Effector CD4-positive, alpha-beta T cell (primary cell): ENCODE measurements at places on chromosomes 12 and 14.

DNA sequence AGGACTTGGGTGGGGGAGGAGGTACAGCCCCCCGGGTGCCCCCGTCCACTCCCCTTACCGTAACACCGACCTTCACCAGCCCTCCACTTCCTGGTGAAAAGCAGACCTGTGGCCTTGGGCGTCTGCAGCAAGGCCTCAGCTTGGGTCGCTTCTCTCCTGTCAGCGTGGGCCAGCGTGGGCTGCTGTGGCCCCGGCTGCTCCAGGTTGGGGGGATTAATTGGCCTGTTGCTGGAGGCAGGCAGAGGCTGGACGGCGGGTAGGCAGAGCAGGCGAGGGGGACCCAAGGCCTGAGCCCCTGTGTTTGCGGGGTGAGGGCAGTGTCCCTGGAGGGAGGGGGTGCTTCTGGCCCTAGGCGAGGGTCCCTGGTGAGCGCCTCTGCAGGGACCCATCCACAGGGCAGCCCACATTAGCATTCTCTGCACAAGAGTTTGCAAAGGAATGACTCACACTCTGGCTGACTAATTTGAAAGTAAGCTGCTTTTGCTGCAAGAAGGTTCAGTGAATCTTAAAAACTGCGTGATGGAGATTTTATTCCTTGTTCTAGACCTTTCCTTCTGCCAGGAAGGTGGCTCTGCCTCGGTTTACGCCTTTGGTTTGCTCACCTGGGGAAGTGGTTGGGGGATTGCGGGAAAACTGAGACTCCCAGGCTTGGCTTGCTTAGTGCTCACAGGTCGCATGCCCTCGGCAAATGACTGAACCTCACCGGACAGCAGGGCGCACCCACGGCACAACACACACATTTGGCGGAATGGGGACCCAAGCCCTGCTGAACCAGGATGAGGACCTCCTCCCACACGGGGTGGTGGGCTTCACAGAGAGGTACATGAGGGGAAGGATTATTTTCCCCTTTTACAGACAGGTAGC, 37.9 kb upstream of the DLK1 start:
- no peak for DNase-seq

DNA sequence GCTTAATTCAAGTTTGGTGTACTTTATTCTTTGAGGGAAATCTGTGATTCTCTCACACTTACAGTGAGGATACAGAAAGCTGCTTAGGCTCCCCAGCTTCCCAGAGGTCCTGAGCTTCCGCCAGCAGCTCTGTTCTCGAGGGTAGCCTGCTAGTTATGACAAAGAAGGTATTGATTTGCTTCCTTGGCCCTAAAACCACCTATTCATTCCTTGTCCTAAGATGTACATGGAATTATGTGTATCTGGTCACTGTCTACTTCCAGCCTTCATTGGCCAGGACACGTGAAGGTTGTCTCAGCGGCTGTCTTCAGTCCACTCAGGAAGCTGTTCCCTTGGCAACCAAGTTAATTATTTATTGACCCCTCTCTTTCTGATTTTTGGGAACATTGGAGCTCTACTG, 55.7 kb downstream of the GALNT8 start:
- no peak for DNase-seq

DNA sequence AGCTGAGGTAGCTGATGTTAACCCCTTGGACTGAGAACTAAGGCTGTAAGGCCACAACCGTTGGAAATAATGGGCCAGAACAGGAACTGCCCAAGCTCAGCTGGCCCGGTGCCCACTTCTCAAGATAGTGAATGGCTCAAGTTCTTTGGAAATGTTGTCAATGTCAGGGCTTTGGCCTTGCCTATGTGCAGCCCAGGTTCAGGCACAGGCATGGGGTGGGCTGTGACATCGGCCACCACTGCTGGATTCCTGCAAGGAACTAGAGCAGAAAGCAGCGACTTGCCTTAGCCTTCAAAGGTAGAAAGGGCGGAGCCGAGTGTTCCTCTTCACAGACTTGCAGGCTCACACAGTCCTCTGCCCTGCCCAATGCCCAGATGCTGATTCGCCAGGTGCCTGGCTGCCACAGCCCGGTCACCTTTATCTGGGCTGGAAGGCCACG, 291.2 kb downstream of the ZFP36L1 start:
- no peak for DNase-seq

DNA sequence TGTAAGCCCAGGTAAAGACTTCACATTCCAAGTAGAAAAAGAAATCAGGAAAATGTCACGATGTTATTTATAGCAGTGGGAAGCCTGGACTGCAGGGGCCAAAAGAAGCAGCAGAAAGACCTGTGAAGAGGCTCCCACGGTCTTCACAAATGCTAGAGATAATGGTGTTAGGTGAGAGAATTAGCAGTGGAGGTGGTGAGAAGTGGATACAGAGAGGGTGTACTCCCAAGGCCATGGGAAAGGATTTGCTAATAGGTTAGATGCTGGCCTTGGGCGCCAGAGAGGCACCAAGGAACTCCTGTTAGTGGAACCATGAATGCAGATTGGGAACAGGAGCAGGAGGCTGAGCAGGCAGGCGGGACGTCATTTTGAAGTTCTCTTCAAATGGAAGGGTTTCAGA, 386.1 kb downstream of the C12orf75 start:
- no peak for DNase-seq

GRCh38 chr12:17928708-17929366, 161.2 kb downstream of the RERGL start:
- no peak for DNase-seq

GRCh38 chr12:78802593-78802992, 62.0 kb upstream of the SYT1 start:
- DNase-seq, result no peak

DNA sequence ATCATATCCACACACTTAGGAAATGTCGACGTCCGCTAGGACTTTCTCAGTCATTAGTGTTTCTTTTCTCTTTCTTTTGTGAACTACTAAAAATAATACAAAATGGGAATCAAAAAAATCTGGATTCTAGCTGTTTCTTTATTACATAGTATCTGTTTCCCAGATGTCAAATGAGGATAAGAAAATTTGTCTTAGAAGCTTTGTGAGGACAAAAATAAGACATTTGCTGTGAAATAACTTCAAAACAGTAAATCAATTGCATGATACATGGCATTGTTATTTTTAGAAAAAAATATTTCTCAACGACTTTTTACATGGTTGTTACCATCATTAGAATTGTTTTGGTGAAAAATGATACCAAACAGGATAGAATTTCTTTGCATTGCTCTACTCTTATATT, 71.4 kb upstream of the IFNG-AS1 start:
- no peak for DNase-seq

GRCh38 chr12:105822131-105823105, 316.3 kb downstream of the NUAK1 start:
- DNase-seq, result no peak

DNA sequence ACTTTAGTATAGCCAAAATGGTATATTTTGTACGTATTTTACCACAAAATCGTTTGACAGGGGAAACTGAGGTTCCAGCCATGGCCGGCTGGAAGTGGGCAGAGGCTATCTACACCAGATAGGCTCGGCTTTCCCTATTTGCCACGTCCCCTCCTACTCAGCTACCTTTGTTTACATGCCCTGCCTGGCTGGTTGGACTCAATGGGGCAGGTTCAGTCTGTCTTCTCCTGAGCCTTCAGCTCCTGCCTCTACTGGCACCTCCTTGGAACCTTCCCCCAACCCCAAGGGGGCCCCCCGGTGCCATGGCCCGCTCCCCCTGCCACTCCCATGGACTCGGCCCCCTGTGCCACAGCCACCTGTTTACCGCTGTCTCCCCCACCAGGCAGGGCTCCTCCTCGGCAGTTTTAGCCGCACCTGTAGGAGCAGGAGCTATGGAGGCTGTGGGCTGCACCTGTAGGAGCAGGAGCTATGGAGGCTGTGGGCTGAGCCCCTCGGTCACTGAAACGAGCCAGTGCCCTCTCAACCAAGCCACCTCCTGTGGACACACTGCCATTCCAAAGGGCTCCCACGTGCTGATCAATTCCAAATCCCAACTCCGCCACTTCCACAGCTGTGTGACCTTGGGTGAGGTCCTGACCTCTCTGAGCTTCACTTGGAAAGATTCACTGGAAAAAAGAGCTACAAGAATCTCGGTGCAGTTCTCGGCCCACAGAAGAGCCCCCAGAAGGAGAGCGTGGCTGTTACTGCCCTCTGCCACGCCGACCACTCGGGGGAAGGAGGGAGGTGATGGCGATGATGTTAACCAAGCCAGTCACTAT, 62.2 kb downstream of the NCOR2 start:
- no peak for DNase-seq

GRCh38 chr12:14769969-14770495, 33.2 kb downstream of the WBP11 start:
- peak; percentile 83 for DNase-seq
